ENCODE measurements at places on chromosomes 4 and X.

DNA sequence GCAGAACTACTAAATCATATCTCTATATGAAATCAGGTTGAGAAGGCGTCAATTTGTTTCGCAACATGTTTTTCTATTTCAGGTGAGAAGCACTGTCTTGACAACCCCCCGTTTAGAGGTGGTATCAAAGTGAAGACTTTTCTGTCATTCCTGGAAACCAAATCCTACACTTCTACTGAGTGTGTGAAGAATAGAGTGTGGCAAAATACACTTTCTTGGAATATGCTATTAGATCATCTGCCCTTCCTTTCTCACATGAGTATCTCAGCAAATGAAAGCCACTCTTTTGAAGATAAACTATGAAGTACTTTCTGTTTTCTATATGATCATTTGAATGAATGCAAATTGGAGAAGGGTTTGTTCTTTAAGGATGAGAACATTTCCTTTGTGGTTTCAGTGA lies 174.0 kb upstream of the FMR1 start:
- DNase-seq: no peak

DNA sequence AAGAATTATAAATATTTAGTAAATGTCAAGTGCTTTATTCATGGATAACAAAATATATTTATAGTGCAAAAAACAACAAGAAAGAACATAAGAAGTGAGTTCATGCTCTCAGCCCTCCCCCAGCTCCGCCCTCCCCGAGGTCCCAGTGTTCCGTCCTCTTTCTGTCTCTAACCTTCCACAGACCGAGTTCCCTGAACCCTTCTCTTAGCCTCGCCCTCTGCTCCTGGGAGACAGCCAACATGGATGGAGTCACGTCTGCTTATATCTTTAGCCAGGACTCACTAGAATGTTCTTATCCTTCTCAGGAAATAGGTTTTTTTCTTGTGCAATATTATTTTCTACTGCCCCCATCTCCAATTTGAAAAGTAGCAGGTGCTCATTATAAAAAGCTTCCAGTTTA lies 40.1 kb upstream of the HELT start:
- no peak for DNase-seq

DNA sequence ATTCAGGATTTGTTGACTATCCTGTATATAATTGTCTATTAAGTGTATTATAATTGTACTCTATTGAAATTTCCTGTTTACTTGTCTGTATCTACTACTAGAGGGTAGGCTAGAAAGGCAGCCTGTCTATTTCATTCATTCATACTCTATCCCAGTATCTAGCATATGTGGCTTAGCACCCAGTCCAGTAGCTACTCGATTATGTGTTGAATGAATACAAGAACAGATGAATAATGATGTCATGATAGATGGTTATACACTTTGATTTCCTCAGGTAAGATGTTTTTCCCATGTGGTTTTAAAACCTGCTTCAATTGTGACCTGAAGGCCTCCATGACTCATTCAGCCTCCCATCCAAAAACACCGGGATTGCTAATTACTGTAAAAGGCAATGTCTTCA lies 68.0 kb downstream of the IL21 start:
- no peak for DNase-seq

DNA sequence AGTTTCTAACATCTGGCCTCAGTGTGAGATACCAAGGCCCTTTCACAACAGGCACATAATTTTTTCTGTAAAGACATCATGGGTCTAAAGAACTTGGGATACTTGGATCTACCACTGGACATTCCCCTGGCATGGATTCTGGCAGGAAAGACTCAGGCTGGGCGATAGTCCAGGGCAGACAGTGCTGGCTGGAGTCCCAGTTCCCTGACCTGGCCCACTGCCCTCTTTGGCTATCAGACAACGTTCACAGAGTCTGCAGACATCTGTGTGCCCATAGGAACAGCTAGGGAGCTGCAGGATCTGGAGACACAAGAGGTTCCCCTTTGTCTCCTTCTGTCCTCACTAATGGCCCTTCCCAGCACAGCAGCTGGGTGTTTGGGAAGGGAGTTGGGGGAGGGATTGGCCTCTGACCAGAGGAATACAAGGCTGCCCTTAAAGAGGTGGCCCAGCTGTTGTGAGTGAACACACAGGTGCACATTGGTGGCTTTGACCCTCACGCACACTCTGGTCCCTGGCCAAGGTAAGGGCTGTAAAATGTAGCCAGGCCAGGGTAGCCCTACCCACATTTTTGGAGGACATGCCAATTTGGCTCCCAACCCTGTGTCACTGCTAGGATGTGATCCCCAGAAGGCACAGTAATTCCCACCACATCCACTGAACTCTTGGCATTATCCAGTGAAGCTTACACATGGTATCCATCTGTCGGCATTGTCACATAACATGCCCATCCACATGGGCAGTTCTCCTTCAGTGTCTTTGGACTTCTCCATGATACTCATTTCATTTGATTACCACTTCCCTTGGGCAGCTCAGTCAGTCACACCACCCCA lies 72.3 kb downstream of the SOX3 start:
- no peak for DNase-seq

- no peak for DNase-seq
These were observed 109.7 kb downstream of the RTL5 start for GRCh38 chrX:72021975-72022374.

DNA sequence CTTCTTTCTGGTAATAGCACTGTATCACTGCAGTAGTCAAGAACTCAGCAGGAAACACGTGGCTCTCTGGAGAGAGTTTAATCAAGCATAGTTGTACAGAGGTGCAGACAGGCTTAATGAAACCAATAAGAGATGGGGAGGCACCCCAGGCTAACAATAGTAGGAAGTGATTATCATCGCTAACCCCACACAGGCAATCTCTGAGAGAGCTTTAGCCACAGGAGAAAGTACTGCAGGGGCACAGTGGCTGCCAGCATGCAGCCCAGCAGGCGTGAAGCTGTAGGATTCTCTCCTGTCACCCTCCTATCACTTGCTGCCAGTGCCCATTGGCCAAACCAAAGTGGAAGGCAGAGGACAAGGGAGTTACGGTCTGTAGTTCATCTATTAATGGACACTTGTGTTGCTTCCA lies 450.0 kb upstream of the RASGEF1B start:
- DNase-seq: no peak

GRCh38 chr4:42716996-42717395 lies 60.1 kb upstream of the ATP8A1 start:
- DNase-seq: no peak

DNA sequence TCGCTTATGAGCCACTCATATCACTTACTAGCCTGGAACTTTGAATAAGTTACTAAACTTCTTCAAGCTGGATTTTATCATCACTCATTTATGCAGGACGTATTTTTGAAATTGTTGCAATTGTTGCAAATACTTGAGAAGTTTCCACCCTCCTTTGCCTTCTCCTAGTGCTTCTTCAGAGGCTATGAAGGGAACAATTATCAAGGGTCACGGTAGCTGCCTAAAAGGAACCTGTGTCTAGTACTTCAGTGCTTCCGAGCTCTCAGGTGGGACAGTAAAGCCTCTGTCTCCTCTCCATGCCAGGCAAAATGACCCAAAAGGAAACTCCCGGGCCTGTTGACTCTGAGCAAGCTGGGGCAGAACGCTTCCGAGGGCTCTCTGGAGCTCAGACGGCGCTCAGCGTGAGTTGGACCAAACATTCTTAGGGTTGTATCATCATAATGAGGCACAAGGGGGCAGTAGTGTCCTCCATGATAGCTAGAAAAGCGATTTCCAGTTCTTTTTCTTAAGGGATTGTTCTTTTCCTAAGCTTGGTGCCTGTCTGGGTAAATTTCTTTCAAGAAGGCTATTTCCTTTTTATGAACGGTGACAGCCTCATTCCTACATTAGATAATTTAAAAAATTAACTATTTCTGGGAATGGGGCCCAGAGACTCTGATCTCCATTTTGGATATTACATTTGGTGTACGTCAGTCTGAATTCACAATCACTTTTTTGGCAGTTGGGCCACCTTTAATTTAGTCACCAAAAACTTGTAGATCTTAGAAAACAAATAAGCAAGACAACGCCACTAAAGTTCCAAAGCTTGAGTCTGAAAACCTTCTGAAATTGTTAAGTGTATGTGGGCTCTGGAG lies 73.1 kb downstream of the PACRGL start:
- no peak for DNase-seq

DNA sequence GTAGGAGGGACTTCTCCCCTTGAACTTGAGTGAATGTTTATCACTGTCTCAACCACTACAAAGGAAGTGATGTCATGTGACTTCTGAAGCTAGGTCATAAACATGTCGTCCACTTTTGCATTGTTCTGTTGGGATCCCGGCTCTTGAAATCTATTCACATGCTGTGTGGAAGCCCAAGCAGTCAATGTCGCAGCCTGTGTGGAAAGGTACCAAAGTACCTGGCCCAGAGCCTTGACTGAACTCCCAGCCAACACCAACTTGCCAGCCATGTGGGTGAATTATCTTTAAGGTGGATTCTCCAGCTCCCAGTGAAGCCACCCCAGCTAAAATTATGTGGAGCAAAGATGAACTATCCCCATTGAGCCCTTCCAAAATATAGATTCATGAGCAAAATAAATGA lies 85.0 kb upstream of the USP38 start:
- no peak for DNase-seq

DNA sequence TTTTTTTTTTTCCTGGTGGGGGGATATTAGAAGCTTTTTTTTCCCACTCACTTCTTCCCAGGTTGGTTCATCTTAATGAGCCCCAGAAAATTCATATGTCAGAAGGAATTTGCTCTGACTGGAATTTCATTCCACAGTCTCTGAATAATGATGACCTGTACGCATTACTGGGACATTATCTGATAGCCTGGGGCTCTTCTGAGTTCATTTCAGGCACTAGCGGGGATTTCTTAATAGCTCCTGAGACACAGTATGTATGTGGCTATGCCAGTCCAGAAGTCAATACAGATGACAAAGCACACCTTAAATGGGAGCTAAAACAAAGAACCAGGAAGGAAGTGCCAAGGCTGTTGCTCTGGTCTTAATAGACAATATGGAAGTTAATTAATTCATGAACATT lies 295.2 kb upstream of the IGFBP7 start:
- no peak for DNase-seq

All from stimulated activated CD8-positive, alpha-beta memory T cell treated with anti-CD3 and anti-CD28 coated beads, Interleukin-4, amount 100 ng/mL, for 1 hour (primary cell).